ENCODE measurements at places on chromosomes 6 and 20.

- ATAC-seq = no peak
Observed at GRCh38 chr6:140245296-140246040, 871.0 kb upstream of the CITED2 start.

DNA sequence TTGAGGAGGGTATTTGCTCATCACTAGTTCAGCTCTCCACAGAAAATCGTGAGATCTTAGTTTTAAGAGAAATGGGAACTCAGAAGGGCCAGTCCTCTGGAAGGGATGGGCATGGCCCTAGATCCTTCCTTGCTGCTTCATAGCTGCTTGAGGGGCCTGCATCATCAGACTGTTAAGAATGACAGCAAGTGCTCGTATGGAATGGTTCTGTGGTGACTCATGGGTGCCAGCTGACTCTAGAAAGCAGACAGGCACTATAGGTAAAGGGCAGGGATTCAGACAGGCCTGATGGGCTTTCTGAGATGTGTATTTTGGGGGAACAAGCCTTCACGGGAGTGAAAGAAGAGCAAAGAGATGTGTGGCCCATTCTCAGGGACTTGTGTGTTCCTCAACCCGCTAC is 90.8 kb downstream of the MYLK4 start:
- ATAC-seq = peak; percentile 55

DNA sequence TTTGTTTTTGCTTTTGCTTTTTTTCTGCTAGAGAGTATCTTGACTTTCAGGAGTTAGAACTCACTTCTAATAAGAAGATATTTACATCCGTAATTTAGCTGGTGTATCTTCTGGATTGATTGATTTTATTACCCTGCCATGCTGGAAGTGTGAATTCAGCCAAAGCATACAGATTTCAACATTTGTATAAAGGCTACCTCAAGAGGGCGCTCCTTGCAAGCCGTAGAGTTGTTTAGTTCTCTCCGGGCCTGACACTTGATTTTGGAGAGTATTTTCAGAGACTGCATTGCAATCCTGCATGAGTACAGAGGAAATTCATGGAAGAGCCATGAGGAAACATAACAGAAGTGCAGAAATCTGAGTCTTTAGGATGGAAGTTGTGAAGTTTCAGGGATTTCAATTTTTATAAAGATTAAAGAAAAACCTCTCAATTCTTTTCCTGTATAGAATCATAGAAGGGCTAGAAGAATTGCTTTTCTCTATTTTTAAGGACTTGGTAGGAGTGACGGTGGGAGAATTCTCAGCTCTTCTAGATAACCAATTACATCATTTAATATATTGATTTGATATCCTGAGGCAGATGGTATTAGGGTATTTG is 66.7 kb upstream of the TIAM2 start:
- peak; percentile 35 for ATAC-seq

GRCh38 chr6:143539106-143539505 is 27.6 kb upstream of the FUCA2 start:
- no peak for ATAC-seq

GRCh38 chr6:109062767-109063352 is 31.8 kb downstream of the SESN1 start:
- ATAC-seq = no peak

Measured in SK-N-SH treated with all-trans-retinoic acid at 6 μM for 48 hours (cell line).